ENCODE measurements at places on chromosomes 5 and 9.
A peak's percentile ranks its signal among the peaks of the same experiment; 100 is the strongest.

GRCh38 chr5:11166923-11167322 lies 405.9 kb upstream of the DAP start:
- H3K4me3 ChIP-seq: no peak overlapping the region
- no peaks in the 10 kb centered on the region for H3K36me3 ChIP-seq
- no peak overlapping the region for H3K27ac ChIP-seq
- H3K27me3 ChIP-seq: peaks cover 22% of the 10 kb centered on the region

GRCh38 chr9:98471185-98471584 lies 215.7 kb upstream of the TBC1D2 start:
- no peaks in the 10 kb centered on the region for H3K4me1 ChIP-seq
- no peak overlapping the region for H3K4me3 ChIP-seq
- DNase-seq: no peak
- peaks cover 17% of the 10 kb centered on the region for H3K27me3 ChIP-seq
- no peak overlapping the region for H3K27ac ChIP-seq
- no peaks in the 10 kb centered on the region for H3K36me3 ChIP-seq

- peaks cover 2% of the 10 kb centered on the region for H3K27me3 ChIP-seq
- no peak overlapping the region for H3K27ac ChIP-seq
- peaks cover 19% of the 10 kb centered on the region for H3K4me1 ChIP-seq
- H3K36me3 ChIP-seq: peaks cover 1% of the 10 kb centered on the region
These were observed 178.1 kb downstream of the FGF1 start for GRCh38 chr5:142507531-142508372.

- no peak for DNase-seq
- H3K36me3 ChIP-seq: peaks cover 2% of the 10 kb centered on the region
- H3K27ac ChIP-seq: no peak overlapping the region
- no peak overlapping the region for H3K4me3 ChIP-seq
- H3K4me1 ChIP-seq: peaks cover 3% of the 10 kb centered on the region
These were observed 156.1 kb upstream of the ERCC6L2 start for GRCh38 chr9:95719354-95719753.

DNA sequence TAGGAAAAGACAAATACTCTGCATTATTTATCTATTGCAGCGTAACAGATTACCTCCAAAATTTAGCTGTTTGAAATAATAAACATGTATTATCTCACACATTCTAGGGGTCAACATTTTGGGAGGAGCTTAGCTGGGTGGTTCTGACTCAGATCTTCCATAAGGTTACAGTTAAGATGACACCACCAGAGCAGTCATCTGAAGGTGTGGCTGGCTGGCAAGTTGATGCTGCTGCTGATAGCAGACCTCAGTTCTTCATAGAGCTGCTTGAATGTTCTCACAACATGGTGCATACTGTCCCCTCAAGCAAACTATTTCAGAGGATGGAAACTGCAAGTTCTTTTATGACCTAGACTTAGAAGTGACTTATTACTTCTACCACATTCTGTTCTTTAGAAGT lies 146.3 kb upstream of the FSTL4 start:
- H3K27me3 ChIP-seq: peaks cover 1% of the 10 kb centered on the region
- H3K4me1 ChIP-seq: peaks cover 4% of the 10 kb centered on the region
- H3K4me3 ChIP-seq: no peak overlapping the region
- no peak overlapping the region for H3K27ac ChIP-seq

- H3K36me3 ChIP-seq: no peaks in the 10 kb centered on the region
- peaks cover 18% of the 10 kb centered on the region for H3K27me3 ChIP-seq
- no peak for DNase-seq
- no peak overlapping the region for H3K4me3 ChIP-seq
- H3K27ac ChIP-seq: no peak overlapping the region
These were observed 118.0 kb upstream of the OR13F1 start for GRCh38 chr9:104386013-104386412.

GRCh38 chr5:37839407-37840052 lies at the start of gene GDNF:
Gene GDNF, minus strand, starts transcription at chr5:37840041. Its CDS starts 5,245 bp downstream, at chr5:37834796.
- H3K27ac ChIP-seq: no peak within 1 kb of the TSS
- peak; percentile 84 for DNase-seq
- H3K36me3 ChIP-seq: peaks cover 2% of the 10 kb centered on the region
- H3K4me3 ChIP-seq: peak within 1 kb of the TSS; percentile 82
- peaks cover 60% of the 10 kb centered on the region for H3K27me3 ChIP-seq

- H3K27me3 ChIP-seq: no peaks in the 10 kb centered on the region
- no peak overlapping the region for H3K27ac ChIP-seq
- no peak for DNase-seq
These were observed 62.8 kb upstream of the CDH6 start for GRCh38 chr5:31130676-31131075.

DNA sequence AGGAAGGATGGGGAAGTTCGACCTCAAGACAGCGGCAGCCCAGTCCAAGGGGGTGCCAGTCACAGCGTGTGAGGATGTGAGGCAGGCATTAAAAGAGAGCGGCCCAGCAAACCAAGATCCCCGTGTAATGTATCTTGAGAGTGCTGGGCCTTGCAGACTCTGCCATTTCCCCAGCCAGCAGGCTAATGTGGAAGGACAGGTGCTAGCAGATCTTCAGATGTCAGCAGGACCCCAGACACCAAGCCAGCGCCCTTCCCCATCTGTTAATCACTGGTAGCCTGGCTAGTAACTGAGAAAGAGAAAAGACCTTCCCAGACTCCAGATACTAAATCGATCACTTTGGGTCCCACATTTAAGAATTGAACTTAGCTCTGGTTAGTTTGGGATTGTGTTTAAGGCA lies 62.2 kb downstream of the NTRK2 start:
- H3K27me3 ChIP-seq: no peaks in the 10 kb centered on the region
- H3K27ac ChIP-seq: no peak overlapping the region
- no peak for DNase-seq
- peaks cover 9% of the 10 kb centered on the region for H3K36me3 ChIP-seq
- H3K4me3 ChIP-seq: no peak overlapping the region

- H3K36me3 ChIP-seq: peaks cover 3% of the 10 kb centered on the region
- H3K27ac ChIP-seq: peak overlapping the region; percentile 88
- no peaks in the 10 kb centered on the region for H3K27me3 ChIP-seq
- H3K4me3 ChIP-seq: no peak overlapping the region
- H3K4me1 ChIP-seq: peaks cover 51% of the 10 kb centered on the region
- DNase-seq: no peak
These were observed 53.9 kb downstream of the ZNF474 start for GRCh38 chr5:122183098-122183787.

GRCh38 chr5:143197260-143197656 lies 206.2 kb downstream of the NR3C1 start:
- no peaks in the 10 kb centered on the region for H3K27me3 ChIP-seq
- H3K36me3 ChIP-seq: peaks cover 5% of the 10 kb centered on the region
- no peak overlapping the region for H3K4me3 ChIP-seq
- no peak for DNase-seq

DNA sequence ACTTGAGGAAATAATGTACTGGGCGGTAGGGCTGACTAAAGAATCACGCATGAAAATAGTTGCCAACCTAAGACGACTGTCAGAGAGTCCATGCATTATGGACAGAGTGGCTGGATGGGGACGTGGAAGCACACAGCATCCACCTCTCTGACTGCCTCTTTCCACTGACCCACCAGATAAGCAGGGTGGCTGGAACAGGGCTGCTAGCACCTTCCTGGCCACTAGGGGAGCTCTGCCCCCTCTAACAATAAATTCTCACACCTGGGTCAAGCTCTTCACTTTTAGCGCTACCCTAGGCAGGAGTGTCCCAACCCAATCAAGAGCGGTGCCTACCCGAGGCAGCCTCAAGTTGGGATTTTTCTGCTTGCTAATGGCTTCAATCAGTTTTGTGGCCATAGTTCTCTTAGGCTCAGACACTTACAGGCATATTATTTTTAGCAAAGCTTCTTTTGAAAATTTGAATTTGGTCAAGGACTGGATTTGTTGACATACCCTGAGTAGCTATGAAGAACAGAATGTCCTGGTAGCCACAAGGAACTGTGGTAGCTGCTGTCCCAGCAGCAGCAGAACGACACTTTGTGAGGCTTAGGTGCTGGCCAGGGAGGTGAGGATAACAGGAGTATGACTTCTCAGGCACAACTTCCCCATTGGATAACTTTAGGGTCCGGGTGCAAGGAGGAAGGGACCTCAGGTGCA lies 6.9 kb upstream of the TPM2 start:
- no peak overlapping the region for H3K4me3 ChIP-seq
- peak overlapping the region; percentile 86 for H3K27ac ChIP-seq
- DNase-seq: no peak
- peaks cover 36% of the 10 kb centered on the region for H3K4me1 ChIP-seq
- H3K36me3 ChIP-seq: peaks cover 19% of the 10 kb centered on the region
